ENCODE measurements at places on chromosomes 2 and 18.

- DNase-seq, result peak; percentile 20
Measured at GRCh38 chr2:46014911-46015654, 282.1 kb upstream of the EPAS1 start.

DNA sequence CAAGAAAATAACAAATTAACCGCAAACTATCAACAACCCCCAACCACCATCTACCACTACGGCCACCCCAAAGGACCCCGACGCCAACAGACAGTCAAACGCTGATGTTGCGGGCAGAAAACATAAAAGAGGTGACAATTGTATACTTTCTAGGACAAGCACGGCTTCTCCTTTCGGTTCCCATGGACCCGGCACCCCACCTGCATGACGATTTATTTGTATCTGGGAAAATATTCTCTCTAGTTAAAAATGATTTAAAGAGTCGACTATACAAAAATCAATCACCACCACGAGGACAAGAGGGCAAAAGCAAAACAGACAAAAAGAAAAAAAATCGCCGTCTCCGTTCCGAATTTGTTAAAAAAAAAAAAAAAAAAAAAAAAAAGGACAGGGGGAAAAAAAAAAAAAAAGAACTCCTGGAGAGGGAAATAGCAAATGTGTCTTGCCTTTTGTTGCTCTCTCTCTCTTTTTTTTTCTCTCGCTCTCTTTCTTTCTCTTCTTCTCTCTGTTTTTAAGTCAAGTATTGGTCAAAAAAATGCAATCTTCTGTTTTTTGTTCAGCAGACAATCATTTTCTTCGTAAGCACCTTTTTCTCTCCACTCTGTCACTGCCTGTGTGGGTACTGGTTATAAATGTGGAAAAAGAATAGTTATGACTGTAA lies 3.6 kb downstream of the SIX3 start:
- no peak for DNase-seq

DNA sequence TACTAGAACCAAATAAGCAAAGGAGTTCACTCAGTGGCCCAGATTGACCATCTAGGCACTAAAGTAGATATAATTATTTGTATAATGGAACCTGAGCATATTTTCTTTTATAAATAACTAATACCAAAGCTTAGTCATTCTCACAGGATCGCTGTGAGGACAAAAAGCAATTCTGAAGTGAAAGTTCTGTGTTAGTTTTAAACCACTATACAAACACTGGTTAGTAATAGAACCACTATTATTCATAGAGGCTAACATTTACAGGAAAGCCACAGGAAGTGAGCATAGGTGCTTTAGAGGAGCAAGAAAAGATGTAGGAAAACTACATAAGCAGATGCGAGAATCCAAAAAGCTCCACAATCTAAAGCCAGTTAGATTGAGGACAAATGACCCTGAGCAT lies 364.7 kb downstream of the XIRP2 start:
- peak; percentile 43 for DNase-seq

GRCh38 chr2:37396890-37397565 lies 52.6 kb downstream of the QPCT start:
- DNase-seq, result no peak

DNA sequence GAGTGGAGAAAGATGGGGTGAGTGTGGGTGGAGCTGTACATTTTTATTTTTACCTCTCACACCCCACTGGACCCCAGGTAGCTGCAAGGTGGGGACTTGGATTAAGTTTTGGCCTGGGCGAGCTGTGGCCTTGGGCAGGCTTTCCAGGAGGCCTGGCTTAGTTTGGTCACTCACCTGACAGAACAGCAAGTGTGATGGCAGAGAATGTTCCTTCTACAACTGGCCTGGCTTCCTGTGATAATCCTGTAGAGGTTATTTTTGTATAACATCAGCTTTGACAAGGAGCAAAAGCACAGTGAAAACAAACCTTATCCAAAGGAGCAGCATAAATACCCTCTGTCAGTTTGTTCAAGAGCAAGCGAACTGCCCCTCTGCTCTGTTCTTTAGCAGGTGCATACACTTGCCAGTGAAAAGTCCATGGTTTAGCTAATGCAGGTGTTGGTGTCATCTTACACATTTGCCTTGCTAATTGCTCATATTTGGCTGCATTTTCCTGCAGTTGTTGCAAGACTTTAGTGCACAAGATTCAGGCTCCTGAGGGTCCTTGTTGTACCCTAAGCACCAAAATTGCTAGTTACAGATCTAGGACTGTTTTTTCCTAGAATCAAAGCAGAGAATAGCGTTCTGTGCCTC lies 6.3 kb downstream of the THNSL2 start:
- DNase-seq, result no peak

GRCh38 chr18:3472681-3473544 lies 22.9 kb downstream of the TGIF1 start:
- DNase-seq, result no peak

- DNase-seq, result no peak
Measured at GRCh38 chr2:227363756-227364155, 15.3 kb downstream of the TM4SF20 start.

DNA sequence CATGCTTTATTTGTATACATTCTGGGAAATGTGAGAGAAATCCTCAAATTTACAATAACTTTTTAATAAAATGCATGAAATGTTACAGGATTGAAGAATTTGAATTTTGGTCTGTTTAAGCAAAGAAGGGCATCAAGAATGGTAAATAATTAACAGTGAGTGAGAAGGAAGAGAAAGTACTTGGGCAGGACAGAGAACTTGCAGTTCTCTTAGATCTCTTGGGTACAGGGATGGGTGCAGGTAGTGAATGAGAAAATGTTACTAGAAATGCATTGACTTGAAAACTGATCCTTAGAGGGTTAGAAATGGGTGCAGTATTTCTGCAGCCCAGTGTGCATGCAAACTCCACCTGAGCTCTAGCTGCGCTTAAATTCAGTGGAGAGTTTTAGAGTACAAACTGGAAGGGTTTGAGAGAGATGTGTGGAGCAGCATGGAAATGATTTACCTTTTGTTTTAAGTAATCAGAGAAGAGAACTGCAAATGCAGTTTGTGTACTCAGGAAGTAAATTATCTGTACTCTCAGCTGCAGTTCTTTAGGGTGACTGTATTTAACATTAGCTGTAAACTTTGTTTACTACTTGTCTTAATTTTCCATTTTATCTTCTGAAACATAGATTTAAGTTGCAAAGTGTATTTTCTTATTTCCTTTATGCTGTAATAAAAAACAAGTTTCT lies 51.0 kb upstream of the RAB27B start:
- no peak for DNase-seq

DNA sequence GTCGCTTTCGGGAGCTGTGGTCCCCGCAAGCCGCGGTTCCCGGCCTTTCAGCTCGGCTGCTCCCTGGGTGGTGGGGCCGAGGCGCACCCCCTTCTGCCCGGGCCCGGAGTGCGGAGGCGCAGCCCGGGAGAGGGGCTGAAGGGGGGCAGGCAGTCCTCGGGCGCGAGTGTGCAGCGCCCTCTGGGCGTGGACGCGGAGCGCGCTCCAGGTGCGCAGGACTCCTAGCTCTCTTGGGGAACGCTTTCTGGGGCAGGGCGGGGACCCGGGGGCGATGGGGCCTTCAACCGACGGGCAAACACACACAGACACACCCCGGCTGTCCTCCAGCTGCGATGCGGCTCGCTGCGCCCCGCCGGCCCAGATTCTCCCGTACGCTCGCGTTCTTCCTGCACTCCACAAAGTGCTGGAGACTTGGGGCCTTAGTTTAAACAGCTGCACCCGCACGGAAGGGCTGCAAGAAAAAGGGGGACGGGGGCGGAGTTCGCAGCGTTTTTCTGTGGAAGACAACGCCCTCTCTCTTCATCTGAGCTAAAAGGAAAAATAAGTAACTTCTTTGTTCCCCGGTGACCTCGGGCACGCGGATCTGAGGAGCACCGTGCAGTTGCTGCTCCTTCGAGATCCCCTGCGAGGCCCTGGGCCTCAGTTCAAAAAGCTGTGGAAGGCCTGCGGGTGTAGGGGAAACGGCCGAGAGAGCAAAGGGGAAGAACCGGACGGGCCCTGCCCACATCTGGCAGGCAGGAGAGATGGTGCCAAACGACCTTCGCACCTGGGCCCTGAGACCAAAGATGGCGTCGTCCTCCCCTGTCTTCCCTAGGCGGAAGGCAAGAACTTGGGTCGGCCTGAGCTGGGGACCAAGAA lies 593 bp upstream of the SDC1 start:
- DNase-seq, result no peak

DNA sequence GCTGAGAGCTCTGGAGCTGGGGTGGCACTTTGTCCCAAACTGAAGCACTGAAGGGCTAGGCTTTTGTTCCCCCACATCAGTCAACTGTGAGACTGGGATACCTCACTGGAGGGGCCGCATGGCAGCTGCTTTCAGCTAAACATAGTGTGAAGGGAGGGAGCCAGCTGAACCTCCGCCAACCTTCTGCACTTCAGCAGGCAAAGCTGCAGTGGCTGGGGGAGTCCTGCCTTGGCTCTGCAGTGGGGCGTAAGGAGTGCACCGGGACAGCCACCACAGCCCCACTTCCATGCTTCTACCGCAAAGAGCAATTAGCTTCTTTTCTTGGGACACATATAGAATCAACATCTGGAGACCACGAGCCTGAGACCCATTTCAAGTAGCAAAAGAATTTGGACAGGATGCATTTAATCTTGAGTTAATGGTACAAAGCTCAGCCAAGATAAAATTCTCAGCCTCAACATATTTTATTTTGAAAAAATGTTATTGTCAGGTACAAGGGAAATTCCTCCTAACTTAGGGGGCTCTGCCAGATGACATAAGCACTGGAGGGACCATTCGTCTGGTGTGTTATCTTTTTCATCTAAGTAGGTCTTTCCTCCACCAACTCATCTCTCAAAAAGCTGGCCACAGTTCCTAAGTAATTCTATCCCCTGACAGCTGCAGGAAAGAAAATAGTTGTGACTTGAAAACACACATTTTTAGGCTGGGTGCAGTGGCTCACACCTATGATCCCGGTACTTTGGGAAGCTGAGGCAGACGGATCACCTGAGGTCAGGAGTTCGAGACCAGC lies 25.6 kb upstream of the MYCN start:
- DNase-seq, result peak; percentile 61

DNA sequence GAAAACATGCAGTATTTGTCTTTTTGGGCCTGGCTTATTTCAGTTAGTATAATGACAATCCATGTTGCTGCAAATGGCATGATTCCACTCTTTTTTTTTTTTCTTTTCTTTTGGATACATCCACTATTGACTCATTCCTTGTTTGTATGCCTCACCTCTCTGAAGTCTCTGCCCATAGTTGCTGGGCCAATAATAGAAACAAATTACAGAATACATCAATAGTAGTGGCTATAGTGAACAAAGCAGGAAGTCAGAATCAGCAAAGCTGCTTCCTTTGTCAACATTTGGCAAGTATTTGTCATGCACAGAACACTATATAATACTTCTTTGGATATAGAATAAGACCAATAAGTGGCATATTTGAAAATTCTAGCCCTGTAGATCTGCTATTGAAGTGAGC lies 609.7 kb downstream of the STK39 start:
- DNase-seq, result no peak
